ENCODE measurements at places on chromosomes 12 and 14.

GRCh38 chr12:14904854-14905253, 19.2 kb upstream of the MGP start:
- DNase-seq: no peak

DNA sequence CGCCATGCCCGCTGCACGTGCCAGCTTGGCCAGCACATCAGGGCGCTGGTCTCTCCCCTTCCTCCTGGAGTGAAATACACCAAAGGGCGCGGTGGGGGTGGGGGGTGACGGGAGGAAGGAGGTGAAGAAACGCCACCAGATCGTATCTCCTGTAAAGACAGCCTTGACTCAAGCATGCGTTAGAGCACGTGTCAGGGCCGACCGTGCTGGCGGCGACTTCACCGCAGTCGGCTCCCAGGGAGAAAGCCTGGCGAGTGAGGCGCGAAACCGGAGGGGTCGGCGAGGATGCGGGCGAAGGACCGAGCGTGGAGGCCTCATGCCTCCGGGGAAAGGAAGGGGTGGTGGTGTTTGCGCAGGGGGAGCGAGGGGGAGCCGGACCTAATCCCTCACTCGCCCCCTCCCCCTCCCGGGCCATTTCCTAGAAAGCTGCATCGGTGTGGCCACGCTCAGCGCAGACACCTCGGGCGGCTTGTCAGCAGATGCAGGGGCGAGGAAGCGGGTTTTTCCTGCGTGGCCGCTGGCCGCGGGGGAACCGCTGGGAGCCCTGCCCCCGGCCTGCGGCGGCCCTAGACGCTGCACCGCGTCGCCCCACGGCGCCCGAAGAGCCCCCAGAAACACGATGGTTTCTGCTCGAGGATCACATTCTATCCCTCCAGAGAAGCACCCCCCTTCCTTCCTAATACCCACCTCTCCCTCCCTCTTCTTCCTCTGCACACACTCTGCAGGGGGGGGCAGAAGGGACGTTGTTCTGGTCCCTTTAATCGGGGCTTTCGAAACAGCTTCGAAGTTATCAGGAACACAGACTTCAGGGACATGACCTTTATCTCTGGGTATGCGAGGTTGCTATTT, 914 bp upstream of the CCND2 start:
- no peak for DNase-seq

- no peak for DNase-seq
Measured at GRCh38 chr14:105095236-105095805, 30.1 kb upstream of the GPR132 start.

- DNase-seq: no peak
Measured at GRCh38 chr14:103057028-103057371, 349 bp downstream of the CDC42BPB start.

DNA sequence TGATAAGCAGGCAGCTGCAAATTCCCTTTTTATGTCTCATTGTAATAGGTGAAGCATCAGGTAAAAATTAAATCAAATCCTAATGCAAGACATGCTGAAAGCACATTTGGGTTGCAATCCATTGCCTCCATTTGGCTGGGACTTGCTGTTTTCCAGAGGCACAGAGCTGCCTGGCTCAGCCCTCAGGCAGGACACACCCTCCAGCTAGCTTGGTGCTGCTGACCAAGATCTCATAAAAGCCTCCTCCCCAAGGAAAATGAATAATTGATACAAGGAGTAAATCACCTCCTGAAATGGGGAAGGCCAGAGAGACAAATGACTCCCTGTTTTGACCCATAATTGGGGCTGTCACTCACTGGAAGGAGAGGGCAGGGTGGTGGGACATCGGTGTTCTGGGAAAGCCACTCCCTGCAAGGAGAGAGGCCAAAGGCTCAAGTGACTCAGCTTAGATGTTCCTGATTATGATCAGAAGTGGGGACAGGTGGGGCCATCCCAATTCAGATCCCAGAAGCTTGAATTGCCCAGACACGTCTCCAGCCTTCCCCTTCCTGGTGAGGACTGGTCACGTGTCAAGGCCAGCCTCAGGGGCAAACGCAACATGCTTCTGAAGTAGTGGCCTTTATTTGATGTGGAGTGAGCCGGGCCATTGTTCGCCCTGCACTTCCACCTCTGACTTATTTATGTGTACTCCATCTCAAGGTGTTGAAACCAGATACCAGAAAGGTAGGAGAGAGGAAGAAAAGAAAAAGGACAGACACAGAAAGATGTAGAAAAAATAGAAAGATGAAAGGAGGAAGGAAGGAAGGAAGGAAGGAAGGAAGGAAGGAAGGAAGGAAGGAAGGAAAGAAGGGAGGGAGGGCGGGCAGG, 773.7 kb downstream of the BCL11B start:
- no peak for DNase-seq

GRCh38 chr12:43551279-43551970, 578 bp downstream of the ADAMTS20 start:
- DNase-seq: no peak

DNA sequence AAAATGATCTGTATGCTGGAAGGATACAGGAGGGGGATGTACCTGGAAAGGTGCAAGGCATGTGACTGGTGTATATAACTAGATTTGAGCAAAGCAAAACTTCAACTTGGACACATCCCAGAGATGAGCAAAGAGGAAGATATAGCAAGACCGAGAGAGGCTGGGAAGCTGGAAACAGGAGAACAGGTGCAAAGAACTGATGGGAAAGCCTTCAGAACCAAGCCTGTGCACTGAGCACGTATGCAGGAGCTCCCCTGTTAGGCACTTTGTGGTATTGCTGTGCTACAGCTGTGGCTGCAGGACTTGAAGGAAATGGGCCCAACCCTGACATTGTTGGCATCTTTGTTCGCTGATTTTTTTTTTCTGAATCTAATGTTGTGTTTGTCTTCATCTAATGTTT, 120.7 kb upstream of the PWP1 start:
- DNase-seq: no peak

- no peak for DNase-seq
Measured at GRCh38 chr12:25322918-25323531, 72.3 kb upstream of the KRAS start.

DNA sequence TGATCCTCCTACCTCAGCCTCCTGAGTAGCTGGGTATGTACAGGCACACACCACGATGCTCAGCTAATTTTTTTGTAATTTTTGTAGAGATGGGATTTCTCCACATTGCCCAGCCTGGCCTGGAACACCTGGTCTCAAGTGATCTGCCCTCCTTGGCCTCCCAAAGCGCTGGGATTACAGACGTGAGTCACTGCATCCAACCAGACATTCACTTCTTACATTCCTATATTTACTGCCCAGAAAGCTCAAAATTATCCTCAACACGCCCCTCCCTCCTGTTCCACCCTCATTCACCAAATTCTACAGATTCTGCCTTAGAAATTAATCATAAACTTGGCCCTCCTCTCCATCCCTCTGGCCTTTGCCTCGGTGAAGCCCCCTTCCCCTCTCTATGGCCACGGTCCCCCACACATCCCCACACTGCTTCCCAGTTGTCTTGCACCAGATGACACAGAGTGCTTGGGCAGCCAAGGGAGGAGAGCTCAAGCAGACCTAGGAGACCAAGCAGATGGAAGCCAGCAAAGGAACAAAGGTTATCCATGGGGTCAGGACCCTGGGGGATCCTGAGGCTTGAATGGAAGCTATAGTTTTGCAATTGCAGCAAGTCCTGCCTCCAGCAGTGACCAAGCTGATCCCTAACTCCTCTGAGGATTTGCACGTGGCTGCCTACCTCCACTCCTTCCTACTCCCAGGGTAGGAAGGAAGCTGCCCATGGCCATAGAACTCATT, 213.2 kb upstream of the FOXN3 start:
- no peak for DNase-seq

DNA sequence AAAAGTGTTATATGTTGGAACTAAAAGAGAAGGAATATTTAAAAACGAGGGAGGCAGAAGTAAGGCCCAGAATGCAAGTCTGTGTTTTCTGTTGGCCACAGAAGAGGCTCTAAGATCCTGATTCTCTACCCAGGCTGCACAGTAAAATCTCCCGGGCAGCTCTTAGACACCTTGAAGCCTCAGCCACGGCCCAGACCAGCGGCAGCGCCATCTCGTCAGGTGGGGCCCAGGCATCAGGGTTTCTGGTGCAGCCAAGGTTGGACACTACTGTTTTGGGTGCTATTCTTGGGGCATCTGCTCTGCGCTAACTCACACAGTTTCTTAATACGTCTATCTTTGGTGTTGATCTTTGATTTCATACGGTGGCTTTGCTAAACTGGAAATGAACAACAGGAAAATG, 16.8 kb downstream of the FAM181A start:
- DNase-seq: no peak

DNA sequence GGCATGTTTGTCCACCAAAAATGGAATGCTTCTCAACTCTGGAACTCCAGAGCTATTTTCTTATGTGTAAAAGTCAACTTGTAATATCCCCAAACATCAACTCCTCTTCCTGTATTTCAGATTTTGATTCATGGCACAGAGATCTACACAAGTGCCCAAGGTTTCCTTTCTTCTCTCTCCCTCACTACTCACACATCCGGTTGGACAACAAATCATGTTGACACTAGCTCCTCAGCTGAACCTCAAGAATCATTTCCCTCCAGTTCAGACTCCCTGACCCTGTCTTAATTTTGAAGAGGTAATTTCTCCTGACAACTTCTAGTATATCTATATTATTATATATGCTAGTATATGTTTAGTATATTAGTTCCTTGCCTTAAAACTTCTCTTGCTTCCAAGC, 485.4 kb upstream of the CCDC196 start:
- DNase-seq: no peak

DNA sequence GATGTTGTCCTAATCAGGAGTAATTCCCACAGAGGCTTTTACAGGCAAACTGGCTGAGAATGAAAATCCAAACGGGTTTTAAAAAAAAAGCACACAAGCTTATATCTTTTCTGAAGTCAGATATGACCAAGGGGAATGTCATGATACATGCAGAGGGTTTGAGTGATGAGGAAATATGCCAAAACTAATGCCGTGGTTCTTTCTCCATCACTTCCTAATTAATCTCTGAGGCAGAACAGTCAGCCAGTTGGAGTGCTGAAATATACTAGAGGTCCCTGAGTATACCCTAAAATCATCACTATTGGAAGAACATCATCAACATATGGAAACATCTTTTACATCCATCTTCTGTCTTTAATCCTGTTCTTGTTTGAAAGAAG, 160.8 kb upstream of the FAR2 start:
- no peak for DNase-seq

GRCh38 chr14:94966344-94966743, 191.0 kb downstream of the DICER1 start:
- no peak for DNase-seq

DNA sequence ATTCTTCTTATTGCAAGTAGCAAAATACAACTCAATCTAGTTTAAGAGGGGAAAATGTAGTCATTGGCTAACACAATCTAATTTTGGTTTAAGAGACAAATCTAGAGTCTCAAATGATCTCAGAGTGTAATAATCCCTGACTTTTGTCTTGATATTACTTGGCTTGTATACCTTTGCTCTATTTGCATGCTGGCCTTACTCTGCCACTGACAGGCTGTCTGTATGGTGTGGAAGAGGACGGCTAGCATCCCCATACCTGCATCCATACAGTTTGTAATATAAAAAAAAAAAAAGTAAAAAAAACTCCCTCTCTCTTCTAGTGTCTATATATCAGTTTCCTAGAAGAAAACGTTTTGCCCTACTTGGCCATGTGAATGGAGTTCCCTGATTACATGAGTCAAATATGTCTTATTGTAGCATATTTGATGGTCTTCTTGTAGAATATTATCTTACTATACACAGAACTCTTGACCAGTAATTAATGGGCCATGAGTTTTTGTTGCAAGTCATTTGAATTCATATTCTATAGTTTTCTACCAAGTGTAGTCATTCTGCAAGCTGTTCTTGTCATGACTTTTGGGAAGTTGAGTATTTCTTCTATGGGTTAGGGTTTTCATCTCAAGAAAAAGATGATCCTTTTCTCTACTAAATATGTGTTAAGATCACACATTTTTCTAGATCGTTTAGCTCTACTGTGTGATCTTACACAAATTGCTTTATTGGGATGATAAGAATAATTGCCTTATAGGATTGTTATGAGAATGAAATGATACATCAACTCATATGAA, 8.2 kb downstream of the HIF1A start:
- no peak for DNase-seq

GRCh38 chr12:48197549-48197970, 5.5 kb downstream of the OR10AD1 start:
- no peak for DNase-seq

- no peak for DNase-seq
Measured at GRCh38 chr14:39097159-39097558, 5.9 kb downstream of the SEC23A start.

GRCh38 chr12:12791756-12792369, 6.4 kb downstream of the APOLD1 start:
- DNase-seq: no peak

- DNase-seq: no peak
Measured at GRCh38 chr12:44076871-44077270, 241.0 kb downstream of the TMEM117 start.

DNA sequence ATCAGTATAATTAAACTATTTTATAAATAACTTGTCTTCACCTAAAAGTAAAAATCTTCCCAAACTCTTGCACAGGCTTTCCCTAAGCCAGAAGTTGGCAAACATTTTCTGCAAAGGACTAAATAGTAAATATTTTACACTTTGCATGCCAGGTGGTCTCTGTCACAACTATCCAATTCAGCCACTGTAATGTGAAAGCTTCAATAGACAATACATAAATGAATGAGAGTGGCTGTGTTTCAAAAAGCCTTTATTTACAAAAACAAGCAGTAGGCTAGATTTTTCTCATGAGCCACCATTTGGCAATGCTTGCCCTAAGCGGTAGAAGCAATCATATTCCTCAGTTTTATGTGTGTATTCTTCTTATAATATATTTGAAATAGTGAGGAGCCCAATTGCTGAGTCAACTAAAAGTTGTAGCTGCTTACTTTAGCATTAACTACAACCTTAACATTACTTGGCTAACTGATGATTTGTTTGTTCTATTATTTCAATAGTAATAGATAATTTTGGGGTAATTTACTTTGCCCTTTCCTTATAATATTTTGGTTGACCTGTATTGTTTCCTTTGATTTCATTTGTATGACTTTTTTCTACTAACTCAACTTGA, 236.0 kb upstream of the SYT1 start:
- no peak for DNase-seq

GRCh38 chr12:92065639-92066038, 80.0 kb downstream of the BTG1 start:
- DNase-seq: no peak

GRCh38 chr12:2794191-2794735, 507 bp upstream of the FKBP4 start:
- DNase-seq: no peak

Measured in AG09309 (cell line).